ENCODE measurements at places on chromosomes 5 and 9.

GRCh38 chr9:35859310-35859989, 10.8 kb downstream of the OR13J1 start:
- DNase-seq: peak; percentile 67

DNA sequence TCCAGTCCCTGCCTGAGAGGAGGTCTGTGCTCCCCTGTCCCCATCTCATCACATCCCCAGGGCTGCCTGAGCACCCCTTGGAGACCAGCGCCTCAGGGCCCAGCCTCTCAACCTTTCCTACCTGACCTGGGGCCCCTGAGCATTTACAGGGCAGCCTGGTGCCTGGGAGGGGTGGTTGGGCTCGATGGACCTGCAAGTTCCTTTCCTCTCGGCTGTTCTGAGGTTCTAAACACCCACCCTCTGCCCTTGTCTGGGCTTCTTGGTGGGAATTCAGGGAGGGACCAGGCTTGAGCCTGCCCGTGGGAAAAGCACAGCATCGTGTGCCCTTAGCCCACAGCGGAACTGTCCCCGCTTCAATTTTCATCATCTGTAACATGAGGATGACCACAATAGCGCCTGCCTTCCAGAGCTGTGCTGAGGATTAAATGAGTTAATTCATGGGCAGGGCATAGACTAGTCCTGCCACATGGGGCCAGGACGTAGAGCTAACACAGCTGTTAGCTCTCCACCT, 91.0 kb upstream of the SH3PXD2B start:
- DNase-seq: no peak

DNA sequence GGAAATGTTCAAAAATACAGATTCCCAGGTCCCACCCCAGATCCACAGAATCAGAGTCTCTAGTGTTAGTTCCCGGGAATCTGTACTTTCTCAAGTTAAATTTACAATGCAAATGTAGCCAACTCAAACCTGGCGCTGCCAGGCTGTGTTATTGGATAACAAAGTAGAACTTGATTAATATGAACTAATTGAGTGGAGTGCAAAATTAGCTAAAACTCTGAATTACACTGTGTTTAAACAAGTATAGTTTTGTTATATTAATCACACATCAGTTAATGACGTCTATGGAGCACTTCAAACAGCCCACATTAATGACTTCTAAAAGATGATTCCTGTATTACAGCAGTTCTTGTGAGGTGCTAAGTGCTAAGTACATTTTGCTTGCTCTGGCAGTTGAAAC, 32.4 kb upstream of the CYFIP2 start:
- DNase-seq: no peak

DNA sequence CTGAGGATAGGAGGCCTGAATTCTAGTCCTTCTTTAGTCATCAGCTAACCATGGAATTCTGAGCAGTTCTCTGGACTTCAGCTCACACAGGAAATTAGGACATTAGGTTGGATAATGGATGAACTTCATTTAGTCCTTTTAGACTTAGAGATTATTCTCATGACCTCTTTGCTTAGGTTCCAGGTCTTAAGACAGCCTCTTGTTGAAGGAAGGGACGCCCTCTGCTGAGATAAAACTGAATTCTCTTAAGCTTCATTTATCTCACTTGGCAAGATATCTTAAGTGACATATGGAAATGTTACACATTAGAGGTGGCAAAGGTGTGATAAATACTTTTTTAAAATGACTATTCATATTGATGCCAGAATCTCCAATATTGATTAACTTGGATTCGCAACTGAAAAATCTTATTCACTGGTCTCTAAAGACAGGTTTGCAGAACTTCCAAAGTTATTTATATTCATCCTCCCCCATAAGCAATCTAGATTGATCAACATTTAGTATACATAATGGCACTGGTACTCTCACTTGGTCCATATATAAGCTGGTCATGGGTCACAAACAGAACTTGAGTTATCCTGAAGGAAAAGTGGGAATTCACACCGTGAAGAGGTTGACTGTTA, 16.9 kb upstream of the ZNF366 start:
- peak; percentile 66 for DNase-seq

DNA sequence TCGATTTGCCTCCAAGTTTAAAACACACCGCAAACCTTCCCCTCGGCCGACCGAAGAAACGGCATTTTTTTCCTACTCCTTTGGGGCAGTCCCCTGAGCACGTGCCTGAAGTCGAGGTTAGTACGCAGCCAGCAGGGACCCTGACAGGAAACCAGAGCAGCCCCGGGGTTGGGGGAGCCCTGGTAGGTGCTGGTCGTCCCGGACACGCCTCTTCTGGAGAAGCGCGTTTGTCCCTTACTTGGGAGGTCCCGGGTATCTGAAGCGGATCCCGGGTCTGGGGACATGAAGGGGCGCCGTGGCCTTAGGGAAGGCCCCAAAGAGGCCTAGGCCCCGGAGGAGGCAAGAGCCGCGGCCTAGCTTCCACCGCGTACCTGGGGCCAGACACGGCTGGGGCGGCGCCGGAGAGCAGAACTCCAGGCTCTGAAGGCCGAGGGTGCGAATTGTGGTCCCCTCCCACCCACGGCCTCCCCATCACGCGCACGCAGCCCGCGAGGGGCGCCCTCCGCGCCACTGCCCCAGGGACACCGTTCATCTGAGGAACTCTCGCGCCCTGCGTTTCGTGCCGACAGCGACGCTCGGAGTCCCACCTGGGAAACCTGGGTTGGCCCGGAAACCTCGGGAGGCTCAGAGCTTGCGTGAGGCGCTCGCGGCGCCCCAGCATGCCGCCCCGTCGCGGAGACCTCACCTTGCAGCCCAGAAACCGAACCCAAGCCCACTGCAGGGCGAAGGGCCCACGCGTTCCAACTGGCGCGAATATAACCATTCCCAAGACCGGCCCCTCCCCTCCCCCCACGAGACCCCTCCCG, 10.4 kb downstream of the OTP start:
- no peak for DNase-seq

DNA sequence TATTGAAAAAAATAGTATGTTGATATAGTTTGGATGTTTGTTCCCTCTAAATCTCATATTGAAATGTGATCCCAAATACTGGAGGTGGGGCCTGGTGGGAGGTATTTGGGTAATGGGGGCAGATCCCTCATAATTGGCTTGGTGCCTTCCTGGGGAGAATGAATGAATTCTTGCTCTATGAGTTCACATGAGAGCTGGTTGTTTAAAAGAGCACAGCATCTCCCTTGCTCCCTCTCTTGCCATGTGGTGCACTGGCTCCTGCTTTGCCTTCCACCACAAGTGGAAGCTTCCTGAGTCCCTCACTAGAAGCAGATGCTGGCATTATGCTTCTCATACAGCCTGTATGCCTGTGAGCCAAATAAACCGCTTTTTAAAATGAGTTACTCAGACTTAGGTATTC, 154.8 kb downstream of the ADAMTS6 start:
- no peak for DNase-seq

- DNase-seq: no peak
Observed at GRCh38 chr5:87340716-87341115, 72.0 kb downstream of the CCNH start.

DNA sequence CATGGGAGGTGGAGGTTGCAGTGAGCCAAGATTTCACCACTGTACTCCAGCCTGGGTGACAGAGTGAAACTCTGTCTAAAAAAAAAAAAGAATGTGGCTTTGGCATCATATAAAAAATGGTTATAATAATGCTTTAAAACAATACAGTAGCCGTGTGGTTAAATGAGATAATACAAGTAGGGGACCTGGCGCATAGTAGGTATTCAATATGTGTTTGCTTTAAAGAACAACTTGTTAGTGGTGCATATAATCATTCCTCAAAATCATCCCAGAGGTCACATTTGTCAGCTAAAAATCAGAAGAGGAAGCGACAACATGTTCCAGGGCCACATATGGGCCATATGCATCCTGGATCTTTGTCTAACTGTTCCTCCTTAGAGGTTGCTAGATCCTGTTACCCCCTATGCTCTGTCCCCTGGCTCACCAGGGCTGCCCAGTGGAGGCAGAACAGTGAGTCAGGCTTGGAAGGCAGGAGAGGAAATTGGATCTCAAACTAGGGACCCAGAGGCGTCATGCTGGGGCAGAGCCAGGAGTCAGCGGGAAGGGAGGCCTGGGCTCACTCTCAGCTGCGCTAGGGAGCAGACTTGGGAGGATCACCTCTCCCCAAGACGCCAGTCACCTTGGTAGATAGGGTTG, 27.7 kb downstream of the LHX6 start:
- no peak for DNase-seq

All from RPMI8226 (cell line).